A549 treated with CORT108297 at 1 μM for 4 hours (cell line): ENCODE measurements at places on chromosomes 12 and 14. TPM values are rescaled to one million over a fixed set of nuclear protein-coding genes. Genes with fewer than 3 reads are reported as not detected.

Gene TMEM117
- 1.7 to 2.6 TPM (median 2.3 TPM) in 5 replicates for total RNA-seq

Gene PLA2G1B
- 0.24 TPM in 1 of 5 replicates, not detected in the others for total RNA-seq

Gene FICD
- 2.6 to 3.3 TPM (median 3.1 TPM) in 5 replicates for total RNA-seq

Gene IAPP
- total RNA-seq: not detected in 5 replicates

Gene DPY19L2
- 1.8 to 2.2 TPM (median 2.1 TPM) in 5 replicates for total RNA-seq

Gene TMEM233
- 0.03 to 0.09 TPM (median 0.05 TPM) in 5 replicates for total RNA-seq

Gene FAM161B
- 1.5 to 2.0 TPM (median 1.7 TPM) in 5 replicates for total RNA-seq

Gene OR6C76
- total RNA-seq: not detected in 5 replicates

Gene WNT1
- 0.17 TPM in 1 of 5 replicates, not detected in the others for total RNA-seq

Gene RIMBP2
- 0.08 to 0.09 TPM in 2 of 5 replicates, not detected in the others for total RNA-seq
